ENCODE measurements at places on chromosomes 4 and X.

GRCh38 chr4:174255786-174256185, 27.7 kb downstream of the FBXO8 start:
- DNase-seq = no peak

- no peak for DNase-seq
Measured at GRCh38 chrX:130915302-130915701, 12.3 kb upstream of the ENOX2 start.

- DNase-seq = no peak
Measured at GRCh38 chr4:98565681-98566301, 92.6 kb downstream of the TSPAN5 start.

DNA sequence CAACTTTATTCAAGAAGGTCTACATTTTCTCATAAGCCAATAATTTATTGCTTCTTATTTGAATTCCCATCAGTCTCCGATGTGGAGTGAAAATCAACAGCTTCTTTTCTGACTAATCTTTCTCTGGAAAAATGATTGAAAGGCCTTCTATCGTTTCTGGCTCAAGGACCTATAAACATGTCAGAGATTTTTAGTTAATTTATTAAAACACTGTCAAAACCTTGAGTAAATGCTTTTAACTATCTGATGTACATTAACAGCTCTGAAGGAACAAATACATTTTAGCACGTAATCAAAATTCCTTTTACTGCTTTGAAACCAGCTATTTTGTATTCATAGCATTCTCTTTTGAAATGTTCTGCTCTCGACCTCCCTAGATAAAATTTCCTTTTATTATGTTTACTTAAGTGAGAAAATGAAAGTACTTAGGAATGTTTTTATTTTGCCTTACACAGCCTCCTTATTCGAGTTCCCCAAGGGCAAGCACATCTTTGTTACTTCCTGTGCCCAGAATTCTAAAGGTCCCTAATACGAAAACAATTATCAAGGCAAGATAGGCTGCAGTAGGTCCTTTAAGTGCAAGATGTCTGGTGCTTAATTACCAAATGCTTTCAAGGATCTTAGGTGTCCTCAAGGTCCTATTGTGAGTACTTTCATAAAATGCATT, 3.1 kb upstream of the ZFX start:
- DNase-seq = no peak

- no peak for DNase-seq
Measured at GRCh38 chr4:4216648-4217047, 10.1 kb downstream of the OTOP1 start.

GRCh38 chrX:46268412-46268811, 276.8 kb downstream of the ZNF674 start:
- DNase-seq = no peak

DNA sequence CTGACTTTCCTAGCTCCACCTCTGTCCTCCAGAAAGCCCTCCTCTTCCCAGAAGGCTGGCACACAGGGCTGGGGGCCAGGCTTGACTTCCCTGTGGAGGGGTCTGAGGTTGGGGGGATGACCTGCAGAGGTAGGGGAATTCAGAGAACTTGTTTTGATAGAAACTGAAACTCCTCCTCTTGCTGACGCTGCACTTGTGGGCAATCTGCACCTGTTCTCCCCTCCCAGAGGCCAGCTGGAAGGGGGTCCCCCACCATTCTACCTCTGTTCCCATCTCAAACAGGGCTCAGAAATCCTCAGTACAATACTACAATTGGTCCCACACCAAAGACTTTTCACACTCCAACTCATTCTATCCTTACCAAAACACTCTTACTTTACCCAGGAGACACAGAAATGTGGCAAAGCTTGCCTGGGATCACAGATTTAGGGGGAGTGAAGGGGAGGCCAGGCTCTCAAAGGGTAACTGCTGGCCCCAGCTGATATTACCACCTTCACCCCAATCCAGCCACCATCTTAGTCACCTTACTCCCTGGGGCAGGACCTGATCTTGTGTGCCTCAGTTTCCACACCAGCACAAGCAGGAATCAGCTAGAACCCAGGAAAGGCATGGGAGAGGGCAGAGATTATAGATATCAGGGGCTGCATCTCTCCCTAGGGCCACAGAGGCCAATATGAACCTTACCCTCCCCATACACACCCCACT, 18.5 kb downstream of the OTUD5 start:
- DNase-seq = no peak

- no peak for DNase-seq
Measured at GRCh38 chrX:14865201-14865600, 7.7 kb downstream of the FANCB start.

- DNase-seq = no peak
Measured at GRCh38 chrX:137290011-137290410, 256.2 kb upstream of the GPR101 start.

- DNase-seq = no peak
Measured at GRCh38 chrX:85808217-85808616, 239.1 kb downstream of the CHM start.

GRCh38 chr4:108544481-108544880, 75.9 kb upstream of the RPL34 start:
- no peak for DNase-seq

DNA sequence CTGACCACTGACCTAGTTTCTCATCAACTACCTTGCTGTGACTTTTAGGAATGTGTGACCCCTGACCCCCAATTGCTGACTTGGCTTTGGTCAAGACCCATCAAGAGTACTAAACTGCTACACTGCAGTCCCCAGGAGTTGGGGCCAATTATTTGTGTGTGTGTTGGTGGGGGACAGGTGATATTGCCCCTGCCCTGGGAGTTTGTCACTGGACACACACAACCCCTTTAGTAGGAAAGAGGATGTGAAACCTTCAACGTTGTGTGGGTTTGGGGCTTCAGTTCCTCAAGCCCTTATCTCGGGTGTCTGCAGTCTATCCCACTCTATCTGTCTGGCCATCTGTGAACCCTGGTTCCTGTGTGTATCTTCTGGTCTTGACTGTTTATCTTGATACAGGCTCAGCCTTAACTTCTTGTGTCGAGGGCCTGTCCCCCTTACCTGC, 6.5 kb downstream of the SASH3 start:
- DNase-seq = no peak

DNA sequence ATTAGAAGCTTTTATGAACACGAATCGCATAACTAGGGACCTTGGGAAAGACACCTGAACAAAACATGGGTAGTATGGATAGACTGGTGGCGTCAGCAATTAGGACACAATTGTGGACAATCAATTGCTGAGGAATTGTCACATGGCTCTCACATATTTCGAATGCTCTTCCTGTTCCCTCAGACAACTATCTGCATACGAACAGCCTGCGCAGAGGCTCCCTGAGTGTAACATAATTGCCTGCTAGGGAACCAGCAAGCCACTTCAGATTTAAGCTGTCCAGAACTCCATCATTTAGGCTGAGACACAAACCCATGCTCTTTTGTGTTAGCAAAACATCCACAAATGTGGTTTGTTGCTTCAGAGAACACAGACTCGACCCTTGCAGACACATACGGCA, 160.8 kb downstream of the MGST2 start:
- no peak for DNase-seq
